NCI-H1048 (cell line): ENCODE measurements at places on chromosomes 12 and 14.

- no peak for DNase-seq
These were observed 122.4 kb downstream of the ANO6 start for GRCh38 chr12:45338272-45338671.

DNA sequence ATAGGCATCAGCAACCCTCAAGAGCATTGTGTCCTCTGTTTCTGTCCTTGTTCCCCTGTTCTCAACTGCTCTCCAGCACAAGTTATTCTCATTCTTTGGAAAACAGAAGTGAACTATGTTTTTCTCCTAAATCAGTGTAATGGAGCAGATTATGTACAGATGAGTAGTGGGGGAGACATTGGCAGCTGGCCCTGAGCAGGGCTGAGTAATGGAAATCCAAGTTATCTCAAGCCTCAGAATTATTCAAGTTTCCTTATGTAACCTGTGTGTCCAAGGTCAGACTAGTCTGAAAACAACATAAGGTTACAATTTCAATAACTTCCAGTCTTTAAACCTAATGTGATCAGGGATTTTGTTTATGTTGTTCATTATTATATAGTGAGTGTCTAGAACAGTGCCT, 116.1 kb upstream of the FUT8 start:
- no peak for DNase-seq

DNA sequence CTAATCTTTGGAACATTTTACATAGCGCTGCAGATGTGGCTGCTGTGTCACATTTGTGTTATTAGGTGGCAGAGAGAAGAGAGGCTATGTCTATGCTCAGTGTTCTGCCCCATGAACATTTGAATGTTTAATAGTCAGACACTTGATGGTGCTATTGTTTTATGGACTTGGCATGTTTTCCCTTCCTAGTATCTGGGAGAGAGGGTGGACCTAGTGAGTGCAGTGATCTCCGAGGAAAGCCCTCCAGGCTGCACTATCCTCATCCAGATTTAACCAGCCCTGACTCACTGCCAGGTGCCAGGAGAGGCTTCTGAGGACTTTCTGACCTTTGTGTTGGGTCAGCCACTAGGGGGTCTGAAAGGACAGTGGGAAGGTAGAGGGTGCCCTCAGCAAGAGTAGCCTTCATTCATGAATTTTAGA, 24.3 kb downstream of the ZFC3H1 start:
- no peak for DNase-seq

- DNase-seq = no peak
These were observed 8.9 kb upstream of the FOXN3 start for GRCh38 chr14:89425931-89426330.

- no peak for DNase-seq
These were observed 211.1 kb downstream of the GLT1D1 start for GRCh38 chr12:129064209-129064855.

DNA sequence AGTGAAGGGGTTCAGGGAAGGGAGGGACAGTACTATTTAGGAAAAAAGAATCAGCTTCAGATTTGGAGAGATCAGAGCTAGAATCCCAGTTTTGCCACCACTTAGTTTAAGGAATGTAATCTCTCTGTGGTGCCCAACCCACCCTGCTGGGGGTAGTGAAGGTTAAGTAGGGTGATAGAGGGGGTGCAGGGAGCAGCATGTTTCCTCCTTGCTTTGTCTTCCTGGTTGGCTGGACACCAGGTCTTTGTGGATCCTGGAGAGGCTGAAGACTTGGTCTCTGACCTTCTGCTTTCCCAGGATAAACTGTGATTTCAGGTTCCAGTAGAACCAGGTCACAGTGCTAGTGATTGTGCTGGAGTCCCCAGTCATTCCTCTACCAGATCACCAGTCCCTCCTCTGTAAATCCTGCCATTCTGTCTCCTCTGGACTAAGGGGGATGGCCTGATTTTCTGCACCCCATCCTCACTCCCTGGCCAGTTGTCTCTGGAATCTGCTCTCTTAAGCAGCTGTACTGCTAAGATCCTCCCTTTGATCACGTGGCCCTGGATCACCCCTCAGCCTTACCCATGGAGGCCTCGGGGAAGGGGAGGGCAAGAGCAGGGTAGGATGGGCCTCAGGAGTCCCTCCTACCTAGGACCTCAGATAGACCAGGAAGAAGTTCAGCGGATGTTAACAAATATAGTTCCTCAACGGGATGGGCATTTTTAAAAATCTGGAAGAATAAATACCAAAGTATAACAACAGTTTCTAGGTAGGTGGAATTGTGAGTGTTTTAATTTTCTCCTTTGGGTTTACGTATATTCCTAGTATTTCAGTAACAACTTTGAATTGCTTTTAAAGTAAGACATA, 3.1 kb downstream of the MAP3K12 start:
- no peak for DNase-seq

- no peak for DNase-seq
These were observed 722 bp downstream of the TMED8 start for GRCh38 chr14:77375973-77376770.

- no peak for DNase-seq
These were observed 32.7 kb downstream of the RAD9B start for GRCh38 chr12:110534811-110535210.

DNA sequence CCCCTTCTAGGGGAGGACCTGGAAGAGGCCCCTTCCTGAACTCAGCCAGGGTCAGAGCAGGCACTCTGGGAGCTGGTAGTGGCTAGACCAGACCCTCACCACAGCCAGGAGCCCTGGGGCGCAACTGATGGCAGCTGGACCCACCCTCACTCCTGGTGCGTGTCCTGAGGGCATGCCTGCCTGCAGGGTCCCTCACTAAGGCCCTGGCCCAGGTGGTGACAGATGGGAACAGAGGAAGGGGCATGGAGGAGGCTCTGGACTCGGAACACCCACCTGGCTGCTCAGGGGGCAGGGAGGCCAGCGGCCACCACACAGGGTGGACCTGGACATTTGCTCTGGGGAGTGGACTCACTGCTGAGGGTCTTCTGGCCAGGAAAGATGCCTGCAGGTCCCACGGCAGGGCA, 342.2 kb upstream of the SFSWAP start:
- DNase-seq = no peak

DNA sequence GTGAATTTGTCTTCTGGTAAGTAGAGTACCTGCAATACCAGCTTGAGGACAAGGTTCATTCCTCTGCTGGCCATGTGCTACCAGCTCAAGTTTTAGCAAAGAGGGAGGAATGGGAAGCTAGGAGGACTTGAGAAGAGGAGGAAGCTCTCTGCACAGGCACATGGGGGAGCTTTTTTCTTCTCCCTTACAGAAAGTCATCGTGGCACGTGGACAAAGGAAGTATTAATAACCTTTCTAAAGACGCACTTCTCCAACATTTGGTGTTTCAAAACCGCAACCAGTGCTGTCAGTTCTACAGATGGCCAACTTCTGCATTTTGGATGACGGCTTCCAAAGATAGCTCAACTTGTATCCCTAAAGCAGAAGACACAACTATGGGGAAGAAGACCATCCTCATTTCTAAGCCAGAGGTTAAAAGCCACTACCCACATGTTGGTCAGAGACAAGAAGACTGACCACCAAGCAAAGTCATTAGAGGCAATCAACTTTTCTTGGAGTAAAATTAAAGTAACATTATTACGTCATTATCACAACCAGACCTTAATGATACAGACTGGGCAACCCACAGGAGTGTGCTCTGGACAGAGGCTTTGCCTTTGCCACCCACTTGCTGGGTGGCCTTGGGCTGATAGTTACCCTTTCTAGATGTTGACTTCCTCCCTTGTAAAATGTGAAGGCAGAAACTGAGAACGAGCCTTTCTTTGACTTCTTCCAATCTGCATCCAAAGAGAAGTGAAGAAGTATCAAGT, 12.3 kb upstream of the TMED10 start:
- no peak for DNase-seq

DNA sequence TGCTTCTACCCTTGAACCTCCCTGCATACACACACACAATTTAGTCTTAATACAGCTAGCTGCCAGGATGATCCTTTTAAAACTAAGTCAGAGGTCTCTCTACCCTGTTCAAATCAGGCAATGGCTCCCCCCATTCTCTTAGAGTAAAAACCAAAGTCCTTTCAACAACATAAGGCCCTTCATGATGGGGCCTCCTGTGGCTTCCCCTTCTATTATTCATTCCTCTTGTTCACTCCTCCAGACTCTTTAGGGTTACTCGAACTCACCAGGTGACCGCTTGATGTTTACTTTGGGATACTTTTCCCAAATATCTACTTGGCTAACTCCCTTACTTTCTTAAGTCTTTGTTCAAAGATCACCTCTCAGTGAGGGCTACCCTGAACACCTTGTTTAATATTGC, 30.4 kb downstream of the DENND5B start:
- DNase-seq = no peak

DNA sequence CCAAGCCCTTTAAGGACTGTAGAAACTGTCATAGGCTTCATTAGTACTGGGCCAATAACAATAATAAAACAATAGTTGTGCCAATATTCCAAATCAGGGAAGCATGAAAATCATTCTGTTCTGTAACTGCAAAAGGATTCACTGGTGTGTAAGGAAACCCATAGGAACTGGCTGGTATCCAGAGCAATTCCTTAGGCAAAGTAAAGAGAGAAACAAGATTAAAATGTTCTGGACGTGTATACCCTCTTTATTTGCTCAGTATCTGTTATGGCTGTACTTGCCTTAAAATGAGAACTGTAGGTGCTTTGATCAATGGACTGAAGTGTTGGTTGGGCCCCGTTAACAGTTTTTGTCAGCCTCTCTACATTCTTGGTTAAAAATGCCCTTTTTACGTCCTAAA, 72.4 kb upstream of the STAC3 start:
- no peak for DNase-seq

- no peak for DNase-seq
These were observed at the start of gene PLEKHD1 for GRCh38 chr14:69484444-69485314. PLEKHD1 (plus strand) TSS chr14:69484728; CDS start chr14:69484966, 238 bp downstream.

- DNase-seq = no peak
These were observed 2.4 kb downstream of the VRK1 start for GRCh38 chr14:96799489-96800054.
